CD4-positive, alpha-beta T cell treated with Interleukin-10 for 1 hour (primary cell): ENCODE measurements at places on chromosomes 1 and 21.

DNA sequence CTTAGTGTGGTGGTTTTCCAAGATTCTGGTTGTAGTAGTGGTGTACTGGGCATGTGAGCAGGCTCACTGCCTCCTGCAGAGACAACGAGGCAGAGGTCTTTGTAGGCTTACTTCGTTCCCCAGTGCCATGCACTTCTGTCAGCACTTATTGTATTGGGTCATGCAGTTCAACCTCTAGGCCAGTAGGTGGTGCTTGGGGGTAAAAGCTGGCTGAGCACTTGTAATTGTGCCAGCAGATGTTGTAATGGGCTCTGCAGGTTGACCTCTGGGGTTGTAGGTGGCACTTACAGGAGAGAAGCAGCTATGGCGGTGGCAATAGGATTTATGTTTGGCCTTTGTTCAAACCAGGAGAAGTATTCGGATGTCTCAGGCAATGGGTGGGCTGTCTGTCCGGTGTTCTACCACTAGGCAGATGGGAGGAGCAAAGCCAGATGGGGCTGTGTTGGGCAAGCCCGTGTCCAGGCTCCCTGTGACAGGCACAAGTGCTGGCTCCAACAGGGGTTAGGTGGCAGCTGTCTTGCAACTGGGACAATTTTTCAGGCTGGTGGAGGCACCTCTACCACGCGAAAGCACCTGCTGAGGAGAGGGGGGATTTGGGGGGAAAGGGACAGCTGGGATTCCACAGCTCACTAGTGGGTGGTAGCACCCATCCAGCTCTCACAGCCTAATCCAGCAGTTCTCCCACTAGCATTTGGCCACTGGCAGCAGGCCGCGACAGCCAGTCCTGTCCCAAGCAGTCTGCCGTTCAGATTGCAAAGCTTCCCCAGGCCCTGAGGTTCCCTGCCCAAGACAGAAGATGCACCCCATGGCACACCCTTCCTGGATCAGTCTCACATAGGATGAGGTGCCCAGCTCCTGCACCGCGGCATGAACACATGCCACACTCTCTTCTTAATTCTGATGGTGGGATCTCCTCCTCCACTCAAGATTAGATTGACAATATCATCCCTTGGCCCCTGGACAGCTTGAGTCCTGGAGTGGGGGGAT, 274.5 kb downstream of the CTH start:
- peak; percentile 42 for DNase-seq

GRCh38 chr1:210244746-210245367, 12.3 kb downstream of the SERTAD4 start:
- no peak for DNase-seq

GRCh38 chr1:74375376-74375775, 137.0 kb downstream of the LRRC53 start:
- DNase-seq = no peak

DNA sequence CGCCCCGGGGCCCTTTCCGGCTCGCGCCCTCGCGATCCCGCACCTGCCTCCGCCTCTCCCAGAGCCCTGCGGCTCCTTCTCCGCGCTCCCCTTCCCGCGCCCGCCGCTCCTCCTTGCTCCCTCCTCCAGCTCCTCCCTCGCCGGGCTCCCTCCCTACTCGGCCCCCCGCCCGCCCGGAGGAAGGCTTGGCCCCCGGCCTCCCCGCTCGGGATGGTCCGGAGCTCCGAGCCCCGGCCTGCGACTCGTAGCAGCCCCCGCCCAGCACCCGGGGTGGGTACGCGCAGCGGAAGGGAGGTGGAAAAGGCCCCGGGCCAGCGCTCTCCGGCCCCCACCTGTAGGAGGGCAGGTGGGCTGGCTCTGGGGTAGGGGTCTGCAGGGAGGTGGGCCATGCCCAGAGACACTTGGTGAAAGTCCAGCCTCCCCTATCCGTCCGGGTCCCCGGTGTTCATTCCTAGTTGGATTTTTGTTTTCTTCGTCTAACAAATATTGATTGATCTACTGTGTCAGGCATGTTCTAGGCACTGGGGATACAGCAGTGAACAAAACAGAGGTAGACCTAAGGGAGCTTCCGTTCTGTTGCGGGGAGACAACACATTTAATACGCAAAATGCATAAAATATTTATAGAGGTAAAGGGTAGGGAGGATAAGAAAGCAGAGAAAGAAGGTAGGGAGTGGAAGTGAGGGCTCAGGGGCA, at the start of gene HTR1D:
Gene HTR1D (minus strand): TSS at position 82 of the 695 bp plus-strand sequence. CDS start 23,283 bp downstream, outside the sequence.
- DNase-seq = no peak

- DNase-seq = no peak
Observed at GRCh38 chr1:206892351-206892984, 4.8 kb upstream of the IL24 start.

GRCh38 chr1:186834399-186834958, 5.7 kb downstream of the PLA2G4A start:
- no peak for DNase-seq
